Esophagus squamous epithelium (tissue), 5 donors: ENCODE measurements at places on chromosomes 7 and 10. TPM values are rescaled to one million over a fixed set of nuclear protein-coding genes. Genes with fewer than 3 reads are reported as not detected.

Gene SEMA3D
- total RNA-seq, result 0.06 TPM

Gene TACC2
- 46.5 TPM for total RNA-seq

Gene CFAP58
- not detected for total RNA-seq

DNA sequence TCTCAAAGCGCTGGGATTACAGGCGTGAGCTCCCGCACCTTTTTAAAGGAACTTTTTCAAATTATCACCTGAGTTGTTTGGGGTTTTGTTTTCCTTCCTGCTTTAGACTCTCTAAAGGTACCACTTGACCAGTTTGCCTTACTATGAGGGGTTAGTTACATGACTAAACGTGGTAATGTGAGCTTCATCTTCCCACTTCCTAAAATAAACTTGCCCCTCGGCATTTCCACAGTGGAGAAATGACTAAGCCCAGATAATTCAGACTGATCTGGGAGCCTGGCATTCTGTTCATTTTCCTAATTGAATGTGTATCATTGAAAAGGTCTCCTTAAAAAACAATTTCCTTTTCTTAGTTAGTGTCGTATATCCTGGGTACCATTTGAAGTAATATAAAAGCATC is 163.4 kb downstream of the PLXDC2 start:
- DNase-seq, result no peak
- no peak overlapping the region for H3K27ac ChIP-seq
- no peak overlapping the region for H3K4me3 ChIP-seq
- no peaks in the 10 kb centered on the region for H3K27me3 ChIP-seq
- no peaks in the 10 kb centered on the region for H3K4me1 ChIP-seq

- no peak overlapping the region for H3K4me3 ChIP-seq
- no peak overlapping the region for H3K27ac ChIP-seq
- peaks cover 14% of the 10 kb centered on the region for H3K4me1 ChIP-seq
- H3K27me3 ChIP-seq, result no peaks in the 10 kb centered on the region
- DNase-seq, result no peak
Measured at GRCh38 chr10:84542522-84543490, 214.4 kb downstream of the CCSER2 start.

- H3K36me3 ChIP-seq, result peaks cover 35% of the 10 kb centered on the region
- no peak for DNase-seq
- peaks cover 15% of the 10 kb centered on the region for H3K4me1 ChIP-seq
- no peaks in the 10 kb centered on the region for H3K27me3 ChIP-seq
- no peak overlapping the region for H3K27ac ChIP-seq
Measured at GRCh38 chr7:75533926-75534325, 41.8 kb downstream of the SPDYE5 start.

- no peaks in the 10 kb centered on the region for H3K4me1 ChIP-seq
- no peak for DNase-seq
- H3K27ac ChIP-seq, result no peak overlapping the region
- peaks cover 6% of the 10 kb centered on the region for H3K27me3 ChIP-seq
- no peaks in the 10 kb centered on the region for H3K36me3 ChIP-seq
- H3K4me3 ChIP-seq, result no peak overlapping the region
Measured at GRCh38 chr10:21249435-21249834, 276.0 kb downstream of the SKIDA1 start.

DNA sequence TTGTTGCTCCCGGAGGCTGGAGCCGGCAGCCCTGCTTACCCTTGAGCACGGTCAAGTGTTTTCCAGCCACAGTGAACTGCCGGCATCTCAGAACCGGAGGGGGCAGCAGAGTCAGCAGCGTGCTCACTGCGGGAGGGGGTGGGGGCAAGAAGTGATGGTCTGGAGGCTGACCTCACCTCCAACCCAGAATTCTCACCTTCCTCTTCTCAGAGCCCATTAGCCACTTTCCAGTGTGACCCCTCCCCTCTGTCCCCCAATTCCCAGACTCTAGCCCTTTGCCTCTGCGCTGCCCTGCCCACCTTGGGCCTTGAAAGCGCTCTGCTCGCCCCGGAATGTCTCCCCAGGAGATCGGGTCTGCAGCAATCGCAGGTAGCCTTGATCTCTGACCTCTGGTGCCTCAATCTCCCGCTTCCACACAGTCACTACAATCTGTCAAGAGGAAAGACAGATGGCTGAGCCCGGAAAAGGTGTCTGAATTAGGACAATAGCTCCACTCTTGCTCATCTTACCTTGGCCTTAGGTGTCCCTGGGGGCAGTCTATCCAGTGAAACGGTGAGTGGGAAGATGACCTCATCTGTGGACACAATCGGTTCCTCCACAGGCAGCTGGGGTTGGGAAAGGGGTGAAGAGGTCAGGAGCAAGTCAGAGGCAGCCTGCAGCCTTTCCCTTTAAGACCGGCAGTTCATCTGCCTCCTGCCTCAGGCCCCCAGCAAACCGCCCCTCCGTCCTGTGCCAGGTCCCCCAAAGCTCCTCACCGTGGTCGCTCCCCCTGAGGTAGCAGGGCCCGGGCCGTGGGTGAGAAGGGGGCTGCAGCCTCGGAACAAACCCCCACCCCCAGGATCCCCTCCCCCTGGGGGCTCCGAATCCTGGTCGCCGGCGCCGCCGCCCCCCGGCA is 942 bp downstream of the TRAPPC14 start:
- peaks cover 14% of the 10 kb centered on the region for H3K36me3 ChIP-seq
- H3K27me3 ChIP-seq, result no peaks in the 10 kb centered on the region
- H3K4me3 ChIP-seq, result peak overlapping the region; percentile 94

GRCh38 chr10:4405828-4406227 is 420.2 kb upstream of the AKR1E2 start:
- H3K4me3 ChIP-seq, result no peak overlapping the region
- no peaks in the 10 kb centered on the region for H3K36me3 ChIP-seq
- H3K27ac ChIP-seq, result no peak overlapping the region
- H3K27me3 ChIP-seq, result no peaks in the 10 kb centered on the region
- H3K4me1 ChIP-seq, result no peaks in the 10 kb centered on the region

DNA sequence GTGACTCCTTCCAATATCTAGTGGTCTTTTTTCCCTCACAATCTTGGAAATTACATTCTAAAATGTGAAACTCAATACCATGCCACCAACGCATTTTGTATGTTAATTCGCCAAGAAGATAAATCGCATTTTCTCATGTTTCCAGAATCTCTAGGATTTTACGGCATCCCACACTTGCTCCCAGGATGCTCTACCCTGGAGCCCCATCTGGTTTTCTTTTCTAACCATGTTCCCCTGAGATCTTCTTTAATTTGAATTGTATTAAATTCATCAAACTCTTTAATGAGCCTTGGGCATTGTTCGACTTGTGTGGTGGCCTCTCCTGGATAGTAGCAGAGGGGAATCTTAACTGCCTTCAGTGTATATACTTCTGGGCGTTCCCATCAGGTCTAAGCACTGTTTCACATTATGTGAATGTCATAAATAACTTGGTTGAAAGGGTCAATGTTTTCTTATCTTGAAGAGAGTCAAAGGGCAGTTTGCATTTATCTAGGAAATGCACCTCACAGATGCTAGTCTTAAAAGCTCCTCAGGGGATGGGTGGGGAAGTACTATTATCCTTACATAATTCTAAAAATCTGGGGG is 169.1 kb upstream of the MEOX2 start:
- no peak overlapping the region for H3K27ac ChIP-seq
- no peaks in the 10 kb centered on the region for H3K27me3 ChIP-seq
- no peak overlapping the region for H3K4me3 ChIP-seq
- no peaks in the 10 kb centered on the region for H3K4me1 ChIP-seq
- no peaks in the 10 kb centered on the region for H3K36me3 ChIP-seq

GRCh38 chr7:120180221-120180620 is 92.8 kb upstream of the KCND2 start:
- no peak overlapping the region for H3K4me3 ChIP-seq
- no peaks in the 10 kb centered on the region for H3K36me3 ChIP-seq
- no peak for DNase-seq
- no peak overlapping the region for H3K27ac ChIP-seq
- H3K27me3 ChIP-seq, result no peaks in the 10 kb centered on the region
- H3K4me1 ChIP-seq, result no peaks in the 10 kb centered on the region

GRCh38 chr10:80453842-80454512 is at the start of gene TSPAN14:
TSS of gene TSPAN14 (plus strand) at chr10:80454310. CDS start at chr10:80489234, 34,924 bp downstream.
- peak within 1 kb of the TSS; percentile 100 for H3K27ac ChIP-seq
- peak within 1 kb of the TSS; percentile 84 for H3K4me3 ChIP-seq
- no peaks in the 10 kb centered on the region for H3K27me3 ChIP-seq
